Psoas muscle (tissue), 8 donors: ENCODE measurements at places on chromosomes 13 and 19. TPM values are rescaled to one million over a fixed set of nuclear protein-coding genes. Genes with fewer than 3 reads are reported as not detected.

Gene DACT3
- total RNA-seq: 1.6 TPM

Gene FLT1
- 28.8 TPM for total RNA-seq

DNA sequence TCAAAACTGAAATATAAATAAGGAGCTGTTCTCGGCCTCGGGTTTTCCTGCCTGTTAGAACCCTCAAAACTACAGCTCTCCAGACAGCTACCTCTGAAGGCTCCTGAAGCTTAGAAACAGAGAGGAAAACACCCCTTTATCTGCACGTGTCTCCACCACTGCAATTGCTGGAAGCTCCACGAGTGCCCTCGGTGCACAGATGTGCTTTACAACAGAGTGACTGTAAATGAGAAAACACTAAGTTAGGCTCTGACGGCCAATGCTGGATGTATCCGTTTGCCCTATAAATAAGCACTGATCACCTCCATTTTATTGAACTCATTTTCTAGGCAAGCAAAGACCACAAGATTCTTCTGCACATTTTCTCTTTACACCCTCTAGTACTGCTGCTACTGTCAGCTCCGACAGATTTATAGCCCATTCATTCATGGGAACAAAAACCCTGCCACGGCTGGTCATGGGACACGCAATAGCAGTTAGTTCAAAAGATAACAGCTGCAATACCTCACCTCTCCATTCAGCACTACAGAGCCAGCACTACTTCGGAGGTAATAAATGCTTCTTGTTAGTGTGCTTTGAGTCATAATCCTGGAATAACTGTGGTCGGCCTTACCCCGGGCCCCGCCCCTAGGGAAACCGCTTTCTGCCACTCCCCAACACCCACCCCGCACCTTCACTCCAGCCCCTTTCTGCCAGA is 241.1 kb upstream of the ZNF507 start:
- no peak for DNase-seq

GRCh38 chr19:16094360-16095070 is 17.2 kb upstream of the RAB8A start:
- no peak for DNase-seq

GRCh38 chr13:82698383-82698782 is 1183.9 kb downstream of the SLITRK1 start:
- no peak for DNase-seq

DNA sequence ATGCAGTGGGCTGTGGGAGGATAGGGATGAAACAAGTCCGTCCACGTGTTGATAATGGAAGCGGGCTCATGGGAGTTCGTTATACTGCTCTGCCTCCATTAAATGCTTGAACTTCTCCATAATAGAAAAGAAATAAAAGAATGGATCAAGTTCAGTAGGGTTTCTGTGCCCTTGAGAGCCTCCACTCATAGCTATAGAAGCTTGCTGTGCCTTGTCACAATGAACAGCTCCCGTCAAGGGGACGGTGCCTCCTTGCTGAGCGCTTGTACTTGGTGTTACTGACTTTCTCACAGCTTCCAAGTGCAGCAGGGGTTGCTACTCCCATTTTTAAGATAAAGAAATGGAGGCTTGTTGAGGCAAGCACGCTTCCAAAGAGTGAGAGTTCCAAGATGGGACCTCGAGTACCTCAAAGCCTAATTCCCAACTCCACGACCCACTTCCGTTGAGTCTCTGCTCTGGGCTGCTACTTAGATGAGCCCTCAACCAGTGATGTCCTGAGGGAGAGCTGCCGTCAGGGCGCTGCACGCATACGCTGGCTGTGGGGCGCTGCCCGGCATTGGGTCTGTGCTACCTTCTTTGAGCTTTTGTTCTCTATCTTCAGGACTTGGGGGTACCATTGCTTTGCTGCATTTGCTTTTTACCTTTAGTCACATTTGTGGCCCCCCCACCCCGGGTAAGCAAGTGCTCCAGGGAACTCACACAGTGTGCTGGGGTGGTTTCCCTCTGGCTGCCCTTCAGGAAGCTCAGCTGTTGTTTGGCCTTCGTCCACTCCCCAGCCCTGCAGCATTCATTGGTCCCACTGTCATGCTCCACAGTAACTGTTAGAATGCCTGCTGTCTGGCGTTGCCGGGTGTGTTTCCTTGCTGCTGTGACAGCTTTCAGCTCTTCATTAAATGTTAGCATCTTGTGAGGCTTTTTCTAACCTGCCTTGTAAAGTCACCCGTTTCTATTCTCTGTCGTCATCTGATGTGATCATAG is 9.5 kb downstream of the SNRNP70 start:
- peak; percentile 86 for DNase-seq

- peak; percentile 53 for DNase-seq
Measured at GRCh38 chr13:110538632-110539031, 22.9 kb downstream of the RAB20 start.

DNA sequence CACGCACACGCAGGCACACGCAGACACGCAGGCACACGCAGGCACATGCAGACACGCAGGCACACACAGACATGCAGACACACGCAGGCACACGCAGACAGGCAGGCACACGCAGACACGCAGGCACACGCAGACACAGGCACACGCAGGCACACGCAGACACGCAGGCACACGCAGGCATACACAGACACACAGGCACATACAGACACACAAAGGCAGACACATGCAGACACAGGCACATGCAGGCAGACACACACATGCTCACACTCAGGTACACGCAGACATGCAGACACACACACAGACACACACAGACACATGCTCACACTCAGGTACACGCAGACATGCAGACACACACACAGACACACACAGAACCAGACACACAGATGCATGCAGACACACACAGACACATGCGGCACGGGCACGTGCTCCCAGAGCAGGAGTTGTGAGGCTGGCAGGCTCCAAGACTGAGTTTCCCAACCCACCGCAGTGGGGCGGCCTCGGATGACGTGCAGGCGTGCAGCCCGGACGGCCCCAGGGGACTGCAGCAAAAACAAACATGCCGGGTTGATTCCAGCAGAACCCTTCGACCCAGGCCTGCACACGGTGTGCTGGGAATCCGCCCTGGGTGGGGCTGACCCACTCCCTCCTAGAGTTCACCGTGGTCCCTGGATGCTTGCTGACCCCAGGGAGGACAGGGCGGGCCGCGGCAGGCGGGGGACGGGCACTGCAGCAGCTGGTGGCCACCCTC is 100.0 kb downstream of the GADD45B start:
- DNase-seq: peak; percentile 92
